ENCODE measurements at places on chromosomes 12 and 14.

- DNase-seq, result peak; percentile 12
These were observed 170.2 kb upstream of the PZP start for GRCh38 chr12:9378430-9378835.

DNA sequence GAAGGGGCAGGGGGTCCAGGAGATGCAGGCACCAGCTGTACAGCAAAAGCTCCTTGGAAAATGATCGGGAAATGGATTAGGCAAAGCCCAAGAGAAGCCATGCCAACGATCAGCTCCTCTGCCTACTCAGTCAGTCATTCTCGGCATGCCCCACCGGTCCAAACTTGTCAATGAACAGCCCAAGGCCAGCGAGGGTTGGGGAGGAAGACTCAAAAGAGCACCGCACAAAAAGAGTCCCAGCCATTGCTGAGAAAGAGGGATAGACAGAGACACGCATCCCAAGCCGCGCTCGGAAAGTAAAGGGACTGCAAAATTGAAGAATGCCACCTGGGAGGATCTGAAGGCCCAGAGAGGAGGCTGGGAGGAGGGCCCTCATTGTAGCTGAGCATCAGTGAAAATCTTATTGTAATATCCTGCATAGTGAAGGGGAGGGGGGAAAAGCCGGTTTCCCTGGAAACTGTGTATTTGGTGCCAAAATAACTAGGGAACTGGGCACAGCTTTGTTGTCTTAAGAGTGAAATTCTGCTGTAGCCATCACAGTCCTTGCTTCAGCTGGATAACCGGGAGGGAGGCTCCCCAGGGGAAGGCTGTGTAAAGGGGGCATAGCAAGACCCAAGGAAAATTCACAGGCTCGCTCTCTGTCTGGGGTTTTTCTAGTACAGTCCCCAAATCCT, 4.7 kb downstream of the KDM2B start:
- no peak for DNase-seq

DNA sequence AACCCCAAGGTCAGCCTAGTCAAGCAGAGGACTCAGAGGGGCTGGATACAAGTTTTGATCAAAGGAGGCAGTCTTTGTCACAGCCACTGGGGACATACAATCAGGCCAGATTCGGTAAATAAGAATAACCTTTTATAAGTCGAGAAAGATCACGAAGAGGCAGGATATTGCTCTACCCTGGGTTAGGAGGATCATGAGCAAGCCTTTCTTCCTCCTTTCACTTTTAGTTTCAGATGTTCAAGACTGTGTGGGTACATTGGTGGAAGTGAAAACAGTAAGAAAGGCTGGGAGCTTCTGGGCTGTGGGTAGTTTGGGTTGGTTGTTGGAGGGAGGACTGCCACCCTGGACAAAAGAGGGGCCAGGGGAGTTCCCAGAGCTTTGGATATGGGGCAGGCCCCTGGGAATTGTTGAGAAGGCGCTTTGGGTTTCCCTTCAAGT, 127.7 kb downstream of the SNAPC1 start:
- no peak for DNase-seq

GRCh38 chr12:120132054-120132836, 15.7 kb upstream of the RAB35 start:
- no peak for DNase-seq
